ENCODE measurements at places on chromosomes 16 and 17.

DNA sequence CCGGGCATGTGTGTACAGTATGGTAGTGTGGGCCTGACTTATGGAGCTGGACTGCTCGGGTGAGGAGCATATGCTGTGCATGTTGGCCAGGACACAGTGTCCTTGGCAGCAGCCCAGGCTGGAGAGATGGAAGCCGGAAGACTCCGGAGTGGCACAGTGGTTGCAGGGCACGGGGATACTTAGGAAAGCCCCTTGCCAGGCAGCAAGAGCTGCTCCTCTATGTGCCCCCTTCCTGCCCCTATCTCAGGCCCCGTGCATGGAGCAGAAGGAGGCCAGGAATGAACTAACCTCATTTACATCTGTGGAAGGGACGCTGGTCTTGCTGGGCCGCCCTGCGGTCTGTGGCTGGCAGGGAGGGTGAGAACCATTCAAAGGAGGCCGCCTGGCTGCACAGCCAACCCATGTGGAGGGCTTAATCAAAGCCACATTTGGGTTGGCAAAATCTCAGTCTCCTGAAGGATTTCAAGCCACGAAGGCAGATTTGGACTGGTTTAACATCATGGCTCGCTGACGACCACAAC lies 32.2 kb upstream of the RCVRN start:
- DNase-seq, result no peak

DNA sequence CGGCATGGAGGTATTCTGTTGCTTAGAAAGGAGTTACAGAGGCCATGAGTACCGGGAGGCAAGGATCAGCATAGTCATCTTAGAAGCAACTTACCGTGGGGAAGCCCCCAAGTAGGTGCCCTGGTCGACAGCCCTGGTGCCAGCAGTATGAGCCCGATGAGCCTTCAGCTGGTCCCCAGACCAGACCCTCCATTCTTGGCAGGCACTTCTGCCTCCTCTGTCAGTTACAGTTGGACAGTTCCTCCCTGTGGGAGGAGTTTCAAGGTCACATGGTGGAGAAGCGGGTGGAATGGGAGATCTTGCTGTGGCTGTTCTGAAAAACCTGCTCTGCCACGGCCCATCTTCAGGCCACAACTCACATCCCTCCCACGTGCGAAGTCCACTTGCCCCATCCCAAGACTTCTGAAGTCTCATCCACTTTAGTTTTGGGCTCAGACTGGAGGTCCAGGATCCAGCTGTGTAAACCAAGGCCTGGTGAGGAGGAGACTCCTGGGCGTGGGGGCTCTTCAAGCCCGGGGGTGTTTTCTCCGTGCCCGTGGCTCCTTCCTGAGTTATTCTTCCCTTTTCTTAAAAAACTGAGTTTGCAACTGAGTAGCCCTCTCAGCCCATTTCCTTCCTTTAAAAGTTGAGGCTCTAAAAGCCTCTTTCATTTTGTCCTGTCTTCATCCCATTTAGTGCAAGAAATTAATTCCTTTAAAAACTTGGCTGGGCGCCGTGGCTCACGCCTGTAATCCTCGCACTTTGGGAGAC lies 133.5 kb downstream of the SEC14L1 start:
- no peak for DNase-seq

- DNase-seq, result peak; percentile 78
These were observed at the start of gene SLC12A4 for GRCh38 chr16:67968400-67969253. SLC12A4 (minus strand) TSS chr16:67968637; CDS start chr16:67968553, 84 bp downstream.

- no peak for DNase-seq
These were observed 62.2 kb downstream of the DHRS7C start for GRCh38 chr17:9729034-9729650.

- DNase-seq, result no peak
These were observed 13.8 kb downstream of the ARSG start for GRCh38 chr17:68305142-68305541.

DNA sequence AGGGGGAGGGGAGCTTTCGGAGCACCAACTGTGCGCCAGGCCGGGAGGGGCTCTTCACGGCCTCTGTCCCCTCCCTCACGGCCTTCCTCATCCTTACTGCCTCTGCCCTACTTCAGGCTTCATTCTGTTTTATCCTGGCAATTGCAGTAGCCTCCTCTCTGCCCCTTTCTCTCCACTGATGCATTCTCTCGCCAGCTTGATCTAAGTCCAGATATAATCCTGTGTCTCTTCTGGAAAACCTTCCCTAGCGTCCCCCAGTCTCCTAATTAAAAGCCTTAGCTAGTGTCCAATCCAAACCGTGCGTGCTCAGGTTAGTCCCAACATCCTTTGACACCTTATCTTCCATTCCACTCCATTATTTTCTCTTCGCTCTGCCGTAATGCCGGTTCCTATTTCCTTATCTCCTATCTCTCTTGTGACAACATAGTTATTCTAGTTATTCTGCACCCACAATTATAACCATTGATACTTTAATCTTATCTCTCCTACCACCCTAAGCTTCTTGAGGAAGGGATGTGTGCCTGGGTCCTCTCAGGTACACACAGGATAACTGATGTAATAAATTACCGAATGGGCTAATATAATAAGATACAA lies 869 bp downstream of the ZNF48 start:
- no peak for DNase-seq

DNA sequence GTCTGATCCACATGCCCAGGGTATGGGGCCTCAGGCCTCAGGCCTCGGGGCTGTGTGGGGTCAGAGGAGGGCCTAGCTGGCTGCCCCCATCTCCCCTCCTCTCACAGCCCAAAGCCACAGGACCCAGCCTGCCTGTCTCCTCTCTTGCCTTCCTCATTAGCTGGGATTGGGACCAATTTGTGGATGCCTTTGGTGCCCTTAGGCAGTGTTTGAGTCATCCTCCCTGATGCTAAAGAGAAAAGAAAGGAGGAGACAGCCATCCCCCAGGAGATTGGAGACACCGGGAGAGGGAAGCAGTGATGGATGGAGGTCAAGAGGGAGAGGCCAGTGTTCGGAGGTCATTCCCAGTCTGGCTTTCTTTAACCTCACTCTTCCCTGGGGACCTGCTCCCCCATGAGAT lies 23.3 kb upstream of the NOG start:
- DNase-seq, result no peak

DNA sequence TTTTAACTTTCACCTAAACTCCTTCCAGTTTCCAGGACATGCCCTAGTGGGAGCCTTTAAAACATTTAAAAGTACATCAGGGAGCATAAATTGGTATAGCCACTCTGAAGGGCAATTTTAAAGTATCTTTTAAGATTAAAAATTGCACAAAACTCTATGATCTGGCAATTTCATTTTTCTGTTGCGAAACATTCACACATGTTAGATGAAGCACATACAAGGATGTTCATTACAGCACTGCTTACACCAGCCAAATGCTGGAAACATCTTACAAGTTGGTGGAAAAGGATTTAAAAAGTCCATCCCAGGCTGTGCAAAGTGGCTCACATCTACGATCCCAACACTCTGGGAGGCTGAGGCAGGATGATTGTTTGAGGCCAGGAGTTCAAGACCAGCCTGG lies 26.4 kb upstream of the LONP2 start:
- DNase-seq, result no peak

DNA sequence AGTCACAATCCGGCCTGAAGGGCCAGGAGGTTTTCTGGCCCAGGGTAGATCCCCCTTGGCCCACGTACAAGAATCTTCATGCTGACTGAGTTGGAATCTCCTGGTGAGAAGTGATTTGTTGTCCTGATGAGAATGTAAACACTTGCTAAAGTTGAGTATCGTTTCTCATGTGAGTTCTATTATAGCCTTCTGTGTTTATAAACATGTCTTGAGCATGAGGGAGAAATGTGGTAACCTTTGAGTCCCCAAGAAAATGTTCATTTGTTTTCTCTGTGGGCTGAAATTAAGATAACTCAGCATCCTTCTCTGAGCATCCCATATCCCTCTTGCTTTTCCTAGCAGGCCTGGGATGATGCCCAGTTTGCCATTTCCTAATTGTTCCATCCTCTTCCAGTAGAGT lies 204.8 kb downstream of the FTO start:
- DNase-seq, result no peak

- no peak for DNase-seq
These were observed 856 bp upstream of the SCPEP1 start for GRCh38 chr17:56976941-56977608.

DNA sequence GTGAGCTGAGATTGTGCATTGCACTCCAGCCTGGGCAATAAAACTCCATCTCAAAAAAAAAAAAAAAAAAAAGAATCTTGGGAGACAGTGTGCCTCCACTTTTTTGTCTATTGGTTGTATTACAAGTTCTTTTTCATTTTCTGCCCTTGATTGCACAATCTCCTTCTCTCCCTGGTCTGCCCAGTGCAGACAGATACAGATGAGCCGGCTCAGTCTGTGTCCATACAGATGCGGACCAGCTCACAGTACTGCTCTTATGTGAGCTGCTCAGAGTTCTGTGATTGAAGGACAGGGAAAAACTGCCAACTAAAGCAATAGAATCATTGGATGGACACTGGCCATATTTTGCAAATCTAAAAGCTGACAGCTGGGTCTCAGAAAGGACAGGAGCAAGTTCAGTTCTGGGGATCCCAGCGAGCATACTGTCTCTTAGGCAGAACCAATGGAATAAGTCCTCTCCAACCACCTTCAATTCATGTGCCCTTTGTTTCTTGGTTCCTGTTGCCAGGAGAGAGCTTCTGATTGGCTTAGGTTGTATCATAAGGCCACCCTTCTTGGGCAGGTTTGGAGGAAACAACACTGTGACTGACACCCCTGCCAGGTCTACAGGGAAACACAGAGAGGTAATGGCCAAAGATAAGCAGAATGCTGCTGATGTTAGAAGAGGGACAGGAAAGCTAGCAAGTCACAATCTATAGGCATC lies 495.6 kb upstream of the HSBP1 start:
- DNase-seq, result no peak

GRCh38 chr16:2205104-2205966 lies at the start of gene MLST8:
MLST8 (plus strand) TSS chr16:2205454; CDS start chr16:2206086, 632 bp downstream.
- peak; percentile 89 for DNase-seq

- no peak for DNase-seq
These were observed 918.1 kb upstream of the CDH8 start for GRCh38 chr16:62954144-62955032.

DNA sequence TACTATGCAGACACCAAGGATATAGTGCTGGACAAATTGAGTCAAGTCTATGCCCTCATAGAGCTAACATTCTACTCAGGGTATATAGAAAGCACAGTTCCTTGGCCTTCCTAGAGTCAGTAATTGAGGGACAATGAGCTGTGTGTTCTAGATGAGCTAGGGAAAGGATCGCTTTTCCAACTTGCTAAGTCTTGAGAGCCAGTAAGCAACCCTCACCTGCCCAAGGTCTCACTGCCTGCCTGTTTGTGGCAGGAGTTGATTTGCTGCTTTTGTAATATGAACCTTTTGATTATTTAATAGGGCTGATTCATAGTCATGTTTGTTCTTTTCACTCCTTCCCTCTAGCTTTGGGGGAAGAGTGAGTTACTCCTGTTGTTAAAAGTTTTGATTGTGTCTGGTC lies 6.5 kb downstream of the DDX42 start:
- DNase-seq, result no peak

- no peak for DNase-seq
These were observed 57.9 kb downstream of the ADCY9 start for GRCh38 chr16:4058386-4058785.

DNA sequence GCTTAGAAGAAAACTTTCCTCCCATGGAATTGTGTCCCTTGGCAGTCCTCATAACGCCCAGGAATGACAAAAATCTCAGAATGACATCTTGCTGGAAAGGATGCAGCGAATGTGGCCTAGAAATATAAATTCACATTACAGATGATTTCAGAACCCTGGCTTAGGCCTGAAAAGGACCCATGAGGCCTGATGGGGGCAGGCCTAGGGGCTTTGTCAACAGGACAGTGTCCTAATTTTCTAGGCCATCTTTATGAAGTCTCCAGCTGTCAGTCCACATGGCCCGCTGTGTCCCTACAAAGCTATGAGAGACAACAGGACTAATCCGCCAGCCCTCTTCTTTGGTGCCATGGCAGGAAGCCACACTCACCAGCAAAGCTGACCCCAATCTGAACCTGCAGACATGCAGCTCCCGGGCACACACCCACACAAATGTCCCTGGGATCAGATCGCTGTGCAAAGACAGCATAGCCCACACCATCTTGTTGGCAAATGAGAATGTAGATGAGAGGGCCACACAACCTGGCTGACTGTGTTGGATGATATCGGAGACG lies 40.4 kb upstream of the DNAH17 start:
- no peak for DNase-seq

- peak; percentile 67 for DNase-seq
These were observed 34.7 kb downstream of the SBK1 start for GRCh38 chr16:28326881-28327610.

DNA sequence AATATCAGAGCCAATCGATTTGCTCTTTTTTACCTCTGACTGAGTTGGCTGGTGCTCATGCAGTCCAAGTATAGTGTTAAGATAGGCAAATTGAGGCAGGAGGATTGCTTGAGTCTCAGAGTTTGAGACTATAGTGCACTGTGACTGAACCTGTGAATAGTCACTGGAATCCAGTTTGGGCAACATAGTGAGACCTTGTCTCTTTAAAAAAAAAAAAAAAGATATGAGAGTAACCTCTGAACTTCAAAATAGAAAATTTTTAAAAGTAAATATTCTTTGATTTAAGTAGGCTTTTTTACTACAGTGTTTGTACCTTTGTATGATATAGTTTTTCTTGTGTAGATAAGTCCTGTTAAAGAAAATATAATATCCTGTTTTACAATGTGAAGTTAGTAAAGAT lies 3.4 kb downstream of the CCP110 start:
- no peak for DNase-seq

GRCh38 chr17:3260600-3260999 lies 37.6 kb downstream of the OR3A1 start:
- DNase-seq, result no peak

GRCh38 chr16:88815901-88816589 lies 4.3 kb upstream of the APRT start:
- DNase-seq, result peak; percentile 57

GRCh38 chr16:57021757-57022156 lies 32.4 kb downstream of the NLRC5 start:
- DNase-seq, result no peak

DNA sequence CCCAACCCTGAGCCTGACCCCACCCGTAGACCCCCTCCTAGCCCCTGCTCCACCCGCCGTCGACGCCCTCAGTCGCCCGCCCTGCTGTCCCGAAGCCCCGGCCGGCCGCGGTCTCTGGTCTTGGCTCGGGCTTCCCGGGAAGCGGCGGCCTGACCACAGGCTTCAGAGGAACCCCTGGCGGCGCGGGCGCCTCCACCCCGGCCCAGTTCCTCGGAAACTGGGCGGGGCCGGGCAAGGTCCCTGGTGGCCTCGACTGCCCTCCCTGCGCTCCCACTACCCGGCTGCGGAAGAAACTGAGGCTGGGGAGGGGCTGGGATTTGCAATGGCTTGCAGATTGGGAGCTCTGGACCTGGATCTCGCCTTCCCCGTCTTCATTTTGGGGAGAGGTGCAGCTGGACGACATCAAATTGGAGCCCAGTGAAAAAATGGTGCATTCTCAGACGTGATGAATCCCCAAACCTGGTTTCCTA lies 692 bp upstream of the SOCS1 start:
- peak; percentile 16 for DNase-seq

DNA sequence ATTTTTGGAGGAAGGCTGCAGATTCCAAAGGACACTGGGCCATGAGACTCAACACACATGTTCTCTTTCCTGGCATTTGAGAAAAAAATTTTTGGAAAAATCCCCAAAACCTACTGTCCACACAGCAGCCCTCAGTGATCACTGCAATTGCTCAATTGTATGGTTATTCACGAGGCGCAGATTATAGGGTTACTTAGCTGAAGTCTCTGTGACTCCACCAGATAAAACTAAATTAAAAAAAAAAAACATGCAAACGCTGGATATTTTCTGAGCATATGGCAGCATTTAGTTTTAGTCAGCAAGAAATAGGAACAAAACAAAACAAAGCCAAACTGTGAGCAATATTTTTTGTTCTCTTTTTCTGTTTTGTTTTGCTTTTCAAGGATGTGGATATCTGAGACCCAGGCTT lies 83.8 kb upstream of the FAM20A start:
- DNase-seq, result no peak
